Activated CD4-positive, alpha-beta T cell treated with anti-CD3 and anti-CD28 coated beads for 4 hours (primary cell): ENCODE measurements at places on chromosomes 3 and 15.

- no peak for DNase-seq
Observed at GRCh38 chr3:133853925-133854227, 41.8 kb downstream of the RAB6B start.

DNA sequence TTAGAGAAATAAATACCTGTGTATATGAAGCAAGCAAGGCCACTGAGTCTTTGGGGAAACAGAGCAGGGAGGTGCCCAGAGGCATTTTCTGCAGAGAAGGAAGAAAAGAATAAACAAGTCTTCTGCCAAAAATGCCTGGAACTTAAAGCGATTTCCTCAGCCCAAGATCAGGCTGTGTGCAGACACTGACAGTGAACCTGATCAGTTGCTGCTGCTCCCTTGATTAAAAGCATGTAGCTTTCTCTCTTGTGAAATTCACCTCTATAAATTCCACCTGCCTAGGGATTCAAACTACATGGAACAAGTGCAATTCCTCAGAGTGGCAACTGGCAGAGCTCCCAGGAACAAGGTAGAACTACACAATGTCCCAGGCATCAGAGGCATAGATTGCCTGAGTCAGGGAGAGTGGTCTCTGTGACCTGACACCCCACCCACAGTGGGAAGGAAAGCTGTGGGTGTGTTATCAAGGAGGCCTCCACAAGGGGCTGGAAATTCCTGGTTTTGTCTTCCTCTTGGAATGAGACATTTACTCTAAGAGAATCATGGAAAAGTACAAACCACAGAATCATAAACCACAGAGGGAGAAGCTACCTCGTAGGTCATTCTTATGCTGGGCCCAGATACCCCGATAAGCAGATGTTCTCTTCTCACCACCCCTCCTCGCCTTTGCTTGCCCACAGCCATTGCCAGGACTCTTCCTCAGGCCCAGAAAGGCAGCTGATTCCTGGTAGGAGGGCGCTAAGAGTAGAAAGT lies 1.8 kb upstream of the ZBTB38 start:
- DNase-seq = no peak

DNA sequence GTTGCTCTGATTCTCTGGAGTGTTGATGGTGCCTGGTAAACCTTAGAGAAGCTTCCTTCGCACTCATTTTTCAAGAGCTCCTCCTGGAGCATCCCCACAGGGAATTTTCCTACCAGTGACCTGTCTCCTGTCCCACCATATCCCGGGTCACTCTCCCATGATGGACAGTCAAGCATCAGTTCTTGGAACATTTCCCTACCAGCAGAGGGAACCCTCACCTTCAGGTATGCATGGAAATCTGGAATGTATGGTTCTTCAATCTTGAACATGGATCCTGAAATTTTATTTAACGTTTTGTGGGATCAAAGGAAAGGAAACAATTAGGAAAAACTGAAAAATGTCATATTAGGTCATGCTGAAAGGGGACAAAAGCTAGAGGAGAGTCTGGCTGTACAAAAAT lies 153.8 kb downstream of the SPATA16 start:
- no peak for DNase-seq

DNA sequence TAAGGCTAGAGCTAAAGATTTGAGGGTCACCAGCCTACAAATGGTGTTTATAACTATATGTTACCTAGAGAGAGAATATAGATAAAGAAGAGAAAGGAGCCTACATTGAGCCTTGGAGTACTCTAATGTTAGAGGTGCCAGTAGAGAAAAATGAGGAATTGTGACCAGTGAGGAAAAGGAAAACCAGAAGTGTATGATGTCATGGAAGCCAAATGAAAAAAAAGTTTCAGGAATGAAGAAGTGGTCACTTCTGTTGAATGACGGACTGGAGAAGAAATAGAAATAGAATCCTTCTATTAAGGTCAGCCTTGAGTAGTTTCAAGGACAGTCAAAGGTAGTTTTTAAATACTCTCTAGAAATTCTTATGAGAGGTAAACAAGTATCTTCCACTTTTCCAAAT lies 51.2 kb upstream of the MLF1 start:
- DNase-seq = no peak

DNA sequence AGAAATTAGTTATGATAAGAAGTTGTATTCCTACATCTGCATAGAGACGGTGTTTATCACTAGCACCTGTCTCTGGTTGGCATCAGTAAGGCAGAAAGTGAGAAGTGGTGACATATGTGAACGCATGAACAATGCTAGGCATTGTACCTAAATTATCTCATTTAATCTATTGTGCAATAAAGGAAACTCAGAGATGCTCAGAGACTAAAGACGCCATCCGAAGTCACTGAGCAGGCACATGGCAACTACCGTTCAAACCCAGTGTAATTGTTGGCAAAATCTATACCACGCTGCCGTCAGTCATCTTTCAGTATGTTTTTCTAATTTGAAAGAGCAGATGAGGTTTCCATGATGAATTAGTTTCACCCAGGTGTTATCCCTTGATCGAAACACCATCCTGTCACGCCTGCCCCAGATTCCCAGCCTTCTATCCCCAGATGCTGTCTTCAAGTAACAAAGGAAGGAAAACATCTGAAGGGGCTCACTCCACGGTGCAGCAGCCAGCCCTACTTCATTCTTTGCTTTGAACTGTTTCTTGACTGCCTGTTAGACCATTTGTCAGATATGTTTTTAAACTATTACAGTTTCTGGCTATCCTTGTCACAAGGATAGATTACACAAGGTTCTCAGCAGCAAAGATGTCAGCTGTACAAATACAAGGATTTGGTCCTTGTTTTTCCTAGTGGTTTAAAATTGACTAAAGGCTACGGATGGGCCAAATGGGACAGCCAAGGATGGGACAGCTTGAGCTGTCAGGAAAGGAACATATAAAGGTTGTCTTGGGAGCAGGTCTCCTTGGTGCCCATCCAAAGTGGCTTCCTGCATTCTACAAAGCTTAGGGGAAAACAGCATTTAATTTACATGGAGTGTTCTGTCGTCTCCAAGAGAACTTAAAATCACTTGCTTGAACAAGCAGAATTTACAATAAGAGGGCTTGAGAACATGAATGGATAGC lies 99.1 kb downstream of the TMEM108 start:
- no peak for DNase-seq

GRCh38 chr15:101608201-101608600 lies 44.0 kb downstream of the TM2D3 start:
- DNase-seq = no peak

DNA sequence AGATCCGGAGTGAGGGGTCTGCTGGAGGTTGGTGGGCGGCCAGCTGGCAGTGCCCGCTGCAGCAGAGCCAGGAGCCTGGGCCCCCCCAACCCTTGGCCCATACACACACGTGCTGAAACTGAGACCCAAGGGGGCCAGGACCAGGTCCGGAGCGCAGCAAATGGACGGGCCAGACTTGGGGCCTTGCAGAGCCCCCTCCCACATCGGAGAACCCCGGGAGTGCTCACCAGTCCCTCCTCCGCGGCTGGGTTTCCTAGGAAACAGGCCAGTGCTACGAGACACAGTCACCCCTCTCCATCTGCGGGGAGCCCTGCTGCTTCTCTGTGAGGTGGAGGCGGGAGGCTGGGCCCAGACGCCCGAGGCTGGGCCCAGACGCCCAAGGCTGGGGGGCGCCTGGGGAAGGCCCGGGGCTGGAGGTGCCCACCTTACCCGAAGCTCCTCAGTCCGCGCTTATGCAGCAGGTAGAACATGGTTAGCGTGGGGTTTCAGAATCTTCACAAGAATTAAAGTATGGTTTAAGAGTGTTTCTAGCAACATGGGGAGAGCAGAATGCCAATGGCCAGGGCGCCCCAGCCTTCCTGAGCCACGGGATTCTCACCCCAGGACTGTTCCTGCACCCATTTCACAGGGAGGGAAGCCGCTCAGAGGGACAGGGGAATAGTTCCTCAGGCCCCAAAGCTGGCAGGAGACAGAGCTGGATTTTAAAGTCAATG lies 135.0 kb upstream of the PRR20G start:
- no peak for DNase-seq

- DNase-seq = no peak
Observed at GRCh38 chr15:64523240-64523639, 62.9 kb downstream of the ZNF609 start.

DNA sequence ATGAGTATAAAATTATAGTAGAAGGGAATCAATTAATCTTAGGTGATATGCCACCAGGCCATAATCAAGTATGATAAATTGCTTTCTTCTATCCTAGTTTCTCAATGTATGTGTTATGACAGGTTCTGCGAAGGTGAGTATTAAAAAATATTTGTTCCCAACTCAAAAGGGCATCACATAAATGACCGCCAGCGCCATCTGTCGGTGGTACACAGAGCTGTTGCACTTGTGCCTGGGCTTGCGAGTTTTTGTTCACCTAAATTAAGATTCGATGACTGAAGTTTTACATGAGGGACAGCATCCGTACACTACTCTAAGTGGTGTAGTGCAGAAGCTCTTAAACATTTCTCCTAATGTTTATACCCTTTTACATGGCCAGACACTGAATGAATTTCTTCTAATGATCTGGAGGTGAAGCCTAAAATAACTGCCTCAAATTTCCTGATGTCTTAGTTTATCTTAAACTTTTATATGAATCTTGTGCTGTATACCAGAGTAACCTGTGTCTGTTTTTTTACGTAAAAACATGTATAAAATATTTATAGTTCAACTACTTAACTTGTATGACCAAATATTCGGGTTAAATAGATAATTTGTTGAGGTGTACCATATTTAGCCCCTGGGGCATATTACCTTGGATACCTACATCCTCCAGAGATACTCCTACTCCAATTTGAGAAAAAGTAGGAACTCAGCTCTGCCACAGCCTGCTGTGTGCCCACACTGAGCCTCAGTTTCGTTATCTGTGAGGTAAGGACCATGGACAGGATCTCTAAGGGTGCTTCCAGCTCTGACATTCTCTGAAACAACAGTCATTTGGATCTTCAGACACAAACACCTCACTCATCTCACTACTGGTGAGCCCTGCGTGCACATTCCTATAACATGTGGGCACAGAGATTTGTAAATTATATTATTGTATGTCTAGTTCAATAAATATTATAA lies 365.6 kb downstream of the MAGI1 start:
- DNase-seq = no peak

- DNase-seq = peak; percentile 21
Observed at GRCh38 chr3:167691366-167691765, 37.6 kb upstream of the WDR49 start.

- DNase-seq = no peak
Observed at GRCh38 chr3:60609446-60609845, 641.8 kb downstream of the FHIT start.

- no peak for DNase-seq
Observed at GRCh38 chr15:51739061-51739712, 1.7 kb upstream of the LYSMD2 start.

DNA sequence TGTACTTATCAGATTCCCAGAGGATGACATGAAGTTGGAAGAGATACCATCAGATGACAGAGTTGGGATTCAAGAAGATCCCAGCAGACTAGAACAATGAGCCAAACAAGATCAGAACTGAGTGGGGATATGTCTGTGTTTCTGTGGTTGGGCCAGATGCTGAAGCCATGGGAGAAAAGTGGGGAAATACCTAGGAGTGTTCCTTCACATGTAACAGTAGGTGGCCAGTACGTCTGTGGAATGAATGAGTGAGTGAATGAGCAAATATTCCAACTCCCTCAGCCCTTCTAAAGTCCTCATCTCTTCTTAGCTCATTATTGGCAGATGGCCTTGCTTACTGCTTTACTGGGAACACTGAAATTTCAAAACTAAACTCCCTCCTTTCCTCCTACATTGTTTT lies 32.2 kb upstream of the GREM1 start:
- no peak for DNase-seq

- DNase-seq = no peak
Observed at GRCh38 chr3:61926923-61927322, 365.6 kb downstream of the PTPRG start.

GRCh38 chr15:99994849-99995248 lies 261.6 kb upstream of the LYSMD4 start:
- DNase-seq = no peak

DNA sequence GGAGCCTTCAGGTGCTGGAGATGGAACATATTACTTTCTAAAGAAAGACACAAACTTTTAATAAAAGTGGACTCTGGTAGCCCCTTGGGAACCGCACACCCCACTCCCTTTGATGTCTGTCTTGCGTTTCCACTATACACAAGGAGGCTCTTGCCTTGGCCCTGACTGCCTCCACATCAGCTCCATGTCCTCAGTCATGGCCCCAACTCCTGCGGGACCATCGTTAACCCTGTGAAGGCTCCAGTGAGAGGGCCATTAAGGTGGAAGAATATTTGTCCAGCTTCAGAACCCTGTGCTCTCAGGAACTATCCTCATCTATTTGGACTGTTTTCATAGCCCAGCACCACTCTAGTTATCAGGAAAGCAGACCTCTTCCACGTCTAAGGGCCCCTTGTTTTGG lies 16.1 kb upstream of the BFSP2 start:
- no peak for DNase-seq

- no peak for DNase-seq
Observed at GRCh38 chr3:70108072-70108471, 108.5 kb downstream of the SAMMSON start.

- no peak for DNase-seq
Observed at GRCh38 chr15:43169888-43170287, 15.3 kb upstream of the CCNDBP1 start.

GRCh38 chr3:45216021-45216609 lies 10.0 kb downstream of the TMEM158 start:
- DNase-seq = no peak

GRCh38 chr3:157347577-157348303 lies 88.9 kb upstream of the PTX3 start:
- DNase-seq = no peak

DNA sequence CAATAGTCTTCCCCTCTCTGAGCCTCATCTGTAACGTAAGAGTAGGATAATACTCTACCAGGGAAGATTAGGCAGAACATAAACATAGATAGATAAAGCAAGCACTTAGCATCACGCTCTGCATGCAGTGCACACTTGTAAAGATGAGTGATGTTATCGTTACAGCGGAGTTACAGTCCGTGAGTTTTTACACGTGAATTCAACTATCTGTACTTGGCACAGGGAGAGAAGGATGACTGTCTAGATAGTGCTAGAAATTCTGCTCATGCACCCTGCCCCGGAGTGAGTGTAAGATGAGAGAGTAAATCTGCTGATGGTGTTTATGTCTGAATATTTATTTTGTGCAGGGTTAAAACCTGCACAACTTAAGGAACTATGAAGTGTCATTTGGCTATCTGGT lies 35.8 kb downstream of the HAPLN3 start:
- DNase-seq = no peak

GRCh38 chr3:190381441-190381840 lies 6.5 kb upstream of the CLDN16 start:
- DNase-seq = no peak

GRCh38 chr3:122169911-122170310 lies 13.6 kb upstream of the CASR start:
- DNase-seq = no peak

- DNase-seq = no peak
Observed at GRCh38 chr3:143040261-143040879, 39.0 kb downstream of the U2SURP start.

GRCh38 chr3:54053211-54053610 lies 69.1 kb upstream of the CACNA2D3 start:
- no peak for DNase-seq

- DNase-seq = no peak
Observed at GRCh38 chr3:115788921-115789470, 165.7 kb downstream of the GAP43 start.
